ENCODE measurements at places on chromosomes 1 and 21.

DNA sequence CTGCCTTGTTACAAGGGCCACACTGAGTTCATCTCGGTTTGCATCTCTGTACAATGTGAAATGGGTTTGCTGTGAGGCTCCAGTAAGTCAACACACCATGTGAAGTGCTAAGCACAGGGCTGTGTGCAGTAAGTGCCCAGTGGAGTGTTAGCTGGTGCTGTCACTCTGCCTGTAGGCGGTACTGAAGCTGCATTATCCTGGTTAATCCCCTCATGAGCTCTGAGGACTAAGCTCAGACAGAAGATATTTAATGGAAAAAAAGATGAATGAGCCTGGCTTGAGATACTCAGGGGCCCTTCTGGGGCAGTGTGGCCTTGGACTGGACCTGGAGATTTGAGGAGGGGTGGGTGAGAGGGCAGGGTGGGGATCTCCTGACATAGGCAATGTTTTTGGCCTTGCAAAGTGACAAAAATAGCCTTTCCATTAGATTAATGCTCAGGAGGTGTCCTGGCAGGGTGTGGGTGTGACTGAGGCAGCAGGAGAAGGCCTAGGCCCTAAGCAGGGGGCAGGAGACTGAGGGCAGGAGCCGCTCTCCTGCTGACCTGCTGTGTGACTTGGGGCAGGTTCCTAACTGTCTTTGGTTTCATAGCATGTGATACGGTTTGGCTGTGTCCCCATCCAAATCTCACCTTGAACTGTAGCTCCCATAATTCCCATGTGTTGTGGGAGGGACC lies 570.5 kb downstream of the PTPRU start:
- no peak for DNase-seq

DNA sequence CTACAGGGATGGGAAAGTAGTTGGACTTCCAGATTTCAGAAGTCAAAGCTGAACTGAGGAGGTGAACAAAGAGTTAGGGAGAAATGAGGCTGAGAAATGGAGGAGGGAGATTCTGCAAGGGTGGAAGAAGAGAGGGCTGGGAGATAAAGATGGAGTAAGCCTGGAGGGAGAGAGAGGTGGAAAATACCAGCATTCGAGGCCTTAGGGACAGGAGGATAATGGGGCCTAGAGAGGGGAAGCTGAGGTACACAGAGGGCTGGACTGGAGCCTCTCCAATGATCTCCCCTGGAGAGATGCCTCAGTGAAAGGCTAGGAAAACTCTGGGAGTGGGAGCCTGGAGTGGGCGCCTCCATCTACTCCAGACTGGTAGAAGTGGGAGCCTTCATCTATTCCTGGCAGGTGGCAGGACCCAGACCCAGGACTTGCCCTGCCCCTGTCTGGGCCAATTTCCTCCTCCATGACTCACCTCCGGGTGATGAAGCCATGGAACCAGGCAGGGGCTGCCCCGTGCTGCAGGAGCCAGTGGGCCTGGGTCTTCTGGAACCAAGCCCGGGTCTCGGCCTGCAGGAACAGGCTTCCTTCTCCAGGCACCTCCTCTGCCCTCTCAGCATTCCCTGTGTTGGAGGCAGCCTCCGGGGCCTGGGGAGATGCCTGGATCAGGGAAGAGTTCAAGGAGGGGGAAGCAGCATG lies 1.9 kb downstream of the SH2D2A start:
- DNase-seq, result no peak

DNA sequence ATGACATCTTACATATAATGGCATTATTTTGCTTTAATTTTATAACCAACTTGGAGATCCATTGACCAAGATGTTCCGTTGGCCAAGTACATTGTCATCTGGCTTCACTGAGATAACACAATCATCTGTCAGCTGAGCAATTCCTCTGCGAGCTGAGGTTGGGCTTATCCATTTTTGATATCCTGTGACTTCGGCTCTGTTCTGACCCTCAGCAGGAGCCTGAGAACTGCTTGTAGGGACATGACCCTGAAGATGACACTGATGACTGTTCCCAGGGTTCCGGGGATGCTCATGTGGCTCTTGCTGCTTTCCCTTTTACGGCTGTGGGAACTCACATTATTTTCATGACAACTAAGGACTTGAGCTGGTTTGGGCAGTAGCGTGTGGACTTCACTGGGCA lies 51.2 kb downstream of the TLR5 start:
- DNase-seq, result no peak

- no peak for DNase-seq
These were observed 401.2 kb downstream of the MATN1 start for GRCh38 chr1:30321996-30322858.

DNA sequence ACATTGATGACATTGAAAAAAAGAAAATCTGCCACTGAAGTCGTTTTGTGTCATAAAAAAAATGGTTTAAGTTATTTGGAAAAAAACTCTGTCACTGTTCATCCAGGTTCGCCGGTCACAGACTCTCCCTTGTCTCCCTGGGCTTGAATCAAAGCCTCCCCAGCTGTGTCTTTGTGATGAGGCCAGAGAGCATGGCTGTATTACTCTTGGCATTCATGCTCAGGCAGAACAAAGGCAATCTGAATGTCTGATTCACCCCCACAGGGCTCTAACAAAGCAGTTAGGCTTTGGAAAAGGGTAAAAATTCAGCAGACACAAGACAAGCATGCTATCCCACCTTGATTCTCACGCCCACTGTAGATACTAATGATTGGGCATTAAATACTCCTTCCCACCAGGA lies 304.3 kb upstream of the PLD5 start:
- DNase-seq, result no peak

DNA sequence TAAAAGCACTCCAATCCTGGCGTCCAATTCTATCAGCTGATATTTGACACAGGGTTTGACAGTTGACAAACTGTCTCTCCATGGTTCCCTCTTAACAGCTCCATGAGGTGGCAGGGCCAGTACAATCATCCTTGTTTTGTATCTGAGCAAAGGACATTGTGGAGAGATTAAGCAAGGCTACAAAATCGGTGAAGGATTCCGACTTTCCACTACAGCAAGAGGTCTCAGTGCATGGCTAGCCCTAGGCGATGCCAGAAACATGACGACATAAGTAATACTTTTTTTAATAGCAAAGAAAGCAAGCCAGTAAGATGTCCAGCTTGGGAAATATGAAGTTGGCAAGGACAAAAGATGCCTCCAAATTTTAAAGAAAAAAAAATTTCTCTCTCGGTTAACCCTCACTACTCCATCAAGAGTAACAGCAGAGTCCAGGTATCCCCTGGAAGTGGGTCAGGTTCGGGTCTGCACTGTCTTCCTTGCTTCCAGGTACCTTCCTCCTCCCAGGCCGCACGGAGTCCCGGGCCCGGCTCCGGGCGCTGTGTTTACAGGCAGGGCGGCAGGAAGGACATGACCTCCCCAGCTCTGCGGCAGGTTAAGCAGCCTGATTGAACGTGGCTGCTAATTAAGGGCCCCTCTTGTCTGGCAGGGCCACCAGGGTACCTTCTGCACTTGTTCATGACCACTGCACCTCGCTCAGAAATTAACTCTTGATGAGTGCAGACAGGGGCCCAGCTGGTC lies 106.1 kb downstream of the SIM2 start:
- DNase-seq, result no peak

- no peak for DNase-seq
These were observed 56.0 kb downstream of the TBCE start for GRCh38 chr1:235423214-235423652.

- DNase-seq, result no peak
These were observed 5.6 kb downstream of the RUNX1 start for GRCh38 chr21:35043549-35043948.

- DNase-seq, result no peak
These were observed 6.3 kb downstream of the MECR start for GRCh38 chr1:29224356-29224837.

DNA sequence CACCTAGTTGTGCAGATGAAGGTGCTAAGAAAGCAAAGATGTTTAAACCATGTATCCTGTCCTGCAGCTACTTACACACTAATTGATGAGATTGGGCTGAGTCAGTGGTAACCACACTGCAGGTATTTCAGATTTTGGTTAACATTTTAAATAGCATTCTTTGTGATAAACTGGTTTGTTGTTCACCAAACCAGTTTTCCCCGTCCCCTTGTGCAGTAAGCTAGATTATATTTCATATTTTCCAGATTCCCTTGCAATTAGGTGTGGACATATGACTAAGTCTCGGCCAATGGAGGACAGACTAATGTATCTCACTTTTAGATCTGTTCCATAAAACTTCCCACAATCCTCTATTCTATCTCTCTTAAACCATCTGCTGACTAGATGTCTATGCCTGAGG lies 320.4 kb downstream of the RWDD3 start:
- no peak for DNase-seq

GRCh38 chr1:181037386-181037785 lies 3.6 kb downstream of the MR1 start:
- no peak for DNase-seq

DNA sequence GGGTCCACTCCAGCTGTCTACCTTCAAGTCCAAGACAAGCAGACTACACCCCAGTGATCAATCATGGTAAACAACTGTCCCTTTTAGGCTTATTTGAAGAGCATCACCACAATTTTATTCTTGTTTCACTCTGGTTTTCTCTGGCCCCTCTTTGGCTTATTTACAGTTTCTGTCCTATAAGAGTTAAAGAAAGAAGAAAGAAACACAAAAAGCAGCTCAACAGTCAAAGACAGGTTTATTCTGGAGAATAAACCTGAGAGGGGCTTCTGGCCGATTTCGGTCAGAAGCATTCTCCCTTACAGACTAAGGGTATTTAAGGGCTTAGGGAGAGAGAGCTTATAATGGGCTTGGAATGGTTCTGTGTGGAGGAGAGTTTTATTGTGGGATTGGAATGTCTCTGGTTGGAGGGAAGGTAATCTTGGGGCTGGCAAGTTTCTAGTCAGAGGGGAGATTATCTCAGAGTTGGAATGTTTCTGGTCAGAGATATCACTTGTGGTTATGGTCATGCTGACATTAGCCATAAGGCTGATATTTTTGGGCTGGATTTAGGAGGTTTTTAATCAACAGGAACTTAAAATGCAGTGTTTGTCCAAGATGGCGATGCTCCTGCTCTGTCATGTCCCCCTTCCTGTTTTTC lies 161.0 kb downstream of the URB2 start:
- DNase-seq, result no peak

- no peak for DNase-seq
These were observed 9.9 kb downstream of the CFAP410 start for GRCh38 chr21:44329086-44329889.

DNA sequence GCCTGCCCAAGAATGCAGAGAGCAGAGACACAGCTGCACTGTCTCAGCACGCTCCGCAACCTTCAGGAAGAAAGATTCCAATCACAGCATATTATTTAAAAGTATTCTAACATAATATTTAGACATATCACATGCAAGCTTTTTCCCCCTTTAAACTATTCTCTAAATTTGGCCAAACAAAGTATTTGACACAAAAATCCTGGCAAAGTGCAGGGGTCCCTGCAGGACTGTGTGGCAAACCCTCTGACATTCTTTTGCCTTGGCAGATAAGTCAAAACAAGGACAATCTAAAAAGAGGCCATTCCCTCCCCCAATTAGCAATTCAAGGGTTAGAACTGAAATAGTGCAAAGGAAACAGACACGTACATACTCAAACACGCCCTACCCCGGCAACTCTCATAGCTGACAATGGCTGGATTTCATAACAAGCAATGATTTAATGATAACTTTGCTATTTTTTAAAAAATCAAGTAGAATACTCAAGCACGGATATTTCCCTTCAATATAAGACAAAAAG lies 225.3 kb downstream of the MRPL39 start:
- DNase-seq, result no peak

DNA sequence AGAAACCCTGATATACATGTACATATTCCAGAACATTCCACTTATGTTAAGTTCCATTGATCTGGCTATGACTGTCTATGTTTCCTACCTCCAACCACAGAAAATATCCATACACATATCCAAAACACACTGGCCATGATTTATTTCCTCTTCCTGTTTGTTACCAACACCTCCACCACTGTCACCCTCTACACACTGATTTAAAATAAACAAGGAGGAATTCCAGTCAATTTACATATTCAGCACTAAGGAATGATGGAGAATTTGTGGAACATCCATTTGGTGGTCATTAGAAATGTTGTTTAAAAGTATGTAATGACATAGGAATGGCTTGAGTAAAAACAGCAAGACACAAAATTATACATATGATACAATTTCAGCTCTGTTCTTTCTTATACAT lies 5.5 kb upstream of the STX6 start:
- no peak for DNase-seq

DNA sequence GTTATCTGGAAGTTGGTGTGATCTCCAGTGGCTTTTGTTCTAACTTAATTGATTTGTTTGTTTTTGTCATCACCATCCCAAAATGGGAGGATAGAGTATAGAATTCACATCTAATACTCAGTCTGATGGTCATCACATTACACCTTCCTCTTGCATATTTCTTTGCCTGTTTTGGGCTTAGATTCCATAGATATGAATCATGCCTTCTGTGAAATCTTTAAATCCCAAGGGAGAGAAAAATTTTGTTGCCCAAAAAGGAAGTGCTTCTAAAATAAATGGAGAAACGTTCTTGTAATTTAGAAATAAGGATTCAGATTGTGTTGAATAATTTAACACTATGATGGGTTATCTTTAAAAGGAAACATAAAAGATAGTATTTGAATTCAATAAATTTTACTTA lies 446.0 kb upstream of the LRRC7 start:
- DNase-seq, result no peak

DNA sequence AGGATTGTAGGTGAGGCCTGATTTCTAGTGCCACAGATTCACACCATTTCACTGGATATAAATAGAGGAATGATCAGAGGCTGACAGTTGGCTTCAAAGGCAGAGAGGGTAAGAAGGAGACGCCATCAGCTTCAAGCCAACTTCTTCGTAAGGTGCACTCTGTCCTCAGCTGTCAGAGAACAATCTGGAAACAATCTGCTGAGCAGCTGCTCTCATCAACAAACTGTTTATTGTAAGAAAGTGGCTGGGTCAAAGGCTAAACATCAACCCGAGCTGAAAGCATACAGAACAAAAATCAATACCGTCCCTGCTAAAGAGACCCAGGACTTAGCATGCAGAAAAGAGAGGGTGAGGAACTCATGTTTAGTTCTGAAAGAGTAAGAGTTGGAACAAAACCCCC lies 48.2 kb downstream of the HLCS start:
- no peak for DNase-seq

- DNase-seq, result no peak
These were observed 1.2 kb downstream of the RNASEL start for GRCh38 chr1:182587666-182588499.

- DNase-seq, result no peak
These were observed 322.4 kb downstream of the SETD4 start for GRCh38 chr21:35737899-35738346.

- no peak for DNase-seq
These were observed 31.3 kb downstream of the PKNOX1 start for GRCh38 chr21:43005635-43006034.

Data from naive thymus-derived CD4-positive, alpha-beta T cell (primary cell).